ENCODE measurements at places on chromosomes 6 and 20. TPM values are rescaled to one million over a fixed set of nuclear protein-coding genes. Genes with fewer than 3 reads are reported as not detected.

Gene ADA
- 4.6 TPM for total RNA-seq

Gene MCCD1
- total RNA-seq: not detected

Gene C6orf118
- total RNA-seq: not detected

Gene LZTS3
- total RNA-seq: 3.6 TPM

Gene EYS
- total RNA-seq: 0.09 TPM

Gene LY6G5C
- total RNA-seq: 1.1 TPM

Gene TMEM200A
- total RNA-seq: 61.5 TPM

Gene SIRPB2
- not detected for total RNA-seq

Gene MYLK4
- total RNA-seq: 0.98 TPM

Gene HLA-DOB
- not detected for total RNA-seq

Gene MYMX
- not detected for total RNA-seq

Gene RHAG
- not detected for total RNA-seq

Gene SPATA2
- total RNA-seq: 3.4 TPM

Gene FAM209B
- total RNA-seq: not detected

Gene XPO5
- total RNA-seq: 17.6 TPM

Gene TDRD6
- total RNA-seq: 1.8 TPM

Gene SMOC2
- total RNA-seq: not detected

Gene HLA-DPB1
- total RNA-seq: 0.27 TPM

Gene INSM1
- not detected for total RNA-seq

Gene FAM162B
- 1.6 TPM for total RNA-seq

Gene KCNB1
- total RNA-seq: 0.41 TPM

Gene NKAIN2
- not detected for total RNA-seq
